Upper lobe of right lung (tissue), 1 donor: ENCODE measurements at places on chromosomes 5 and 9. TPM values are rescaled to one million over a fixed set of nuclear protein-coding genes. Genes with fewer than 3 reads are reported as not detected.

GRCh38 chr5:11642438-11642837, 261.8 kb downstream of the CTNND2 start:
- no peak for DNase-seq

DNA sequence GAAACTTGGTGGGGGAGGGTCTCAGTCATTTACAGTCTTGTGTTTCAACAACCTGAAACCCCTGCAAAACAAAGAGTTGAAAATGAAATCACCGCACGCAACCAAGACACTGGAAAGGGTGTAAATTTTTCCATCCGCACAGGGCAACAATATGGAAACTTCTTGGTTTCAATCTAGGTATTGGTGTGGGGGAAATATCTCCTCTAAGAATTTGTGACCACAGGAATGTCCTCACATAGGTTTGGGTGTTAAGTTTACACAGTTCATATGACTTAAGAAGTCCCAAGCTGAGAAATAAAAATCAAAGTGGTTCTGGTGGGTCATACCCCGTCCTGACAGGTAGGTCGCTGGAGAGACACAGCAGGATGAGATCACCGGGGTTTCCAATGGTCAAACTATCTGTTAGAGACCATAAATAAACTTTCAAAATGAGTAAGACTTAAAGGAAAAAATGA, 51.9 kb upstream of the PIP5K1B start:
- no peak for DNase-seq

GRCh38 chr9:107999011-107999410, 509.4 kb upstream of the KLF4 start:
- DNase-seq, result no peak

GRCh38 chr9:111095441-111095840, 57.2 kb upstream of the LPAR1 start:
- DNase-seq, result no peak

DNA sequence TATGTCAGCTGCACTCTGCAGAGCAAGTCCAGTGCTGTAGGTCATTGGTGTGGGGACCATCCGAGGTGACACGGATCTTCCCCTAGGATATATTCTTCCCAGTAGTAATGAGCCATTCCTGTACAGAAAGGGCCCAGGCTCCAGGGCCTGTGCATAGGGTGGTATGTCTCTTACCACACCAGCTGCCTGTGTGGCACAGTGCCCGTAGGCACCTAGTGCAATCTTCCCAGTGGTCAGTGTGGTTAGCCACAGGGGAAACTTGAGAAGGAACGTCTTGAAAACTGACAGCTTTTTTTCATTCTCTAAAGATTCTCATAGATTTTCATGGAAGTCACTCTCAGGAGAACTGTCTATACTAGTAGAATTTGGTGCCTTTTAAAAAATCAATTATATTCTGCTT, 39.8 kb downstream of the CYSTM1 start:
- DNase-seq, result peak; percentile 69

GRCh38 chr5:400282-401145, 42.5 kb upstream of the EXOC3 start:
- no peak for DNase-seq

DNA sequence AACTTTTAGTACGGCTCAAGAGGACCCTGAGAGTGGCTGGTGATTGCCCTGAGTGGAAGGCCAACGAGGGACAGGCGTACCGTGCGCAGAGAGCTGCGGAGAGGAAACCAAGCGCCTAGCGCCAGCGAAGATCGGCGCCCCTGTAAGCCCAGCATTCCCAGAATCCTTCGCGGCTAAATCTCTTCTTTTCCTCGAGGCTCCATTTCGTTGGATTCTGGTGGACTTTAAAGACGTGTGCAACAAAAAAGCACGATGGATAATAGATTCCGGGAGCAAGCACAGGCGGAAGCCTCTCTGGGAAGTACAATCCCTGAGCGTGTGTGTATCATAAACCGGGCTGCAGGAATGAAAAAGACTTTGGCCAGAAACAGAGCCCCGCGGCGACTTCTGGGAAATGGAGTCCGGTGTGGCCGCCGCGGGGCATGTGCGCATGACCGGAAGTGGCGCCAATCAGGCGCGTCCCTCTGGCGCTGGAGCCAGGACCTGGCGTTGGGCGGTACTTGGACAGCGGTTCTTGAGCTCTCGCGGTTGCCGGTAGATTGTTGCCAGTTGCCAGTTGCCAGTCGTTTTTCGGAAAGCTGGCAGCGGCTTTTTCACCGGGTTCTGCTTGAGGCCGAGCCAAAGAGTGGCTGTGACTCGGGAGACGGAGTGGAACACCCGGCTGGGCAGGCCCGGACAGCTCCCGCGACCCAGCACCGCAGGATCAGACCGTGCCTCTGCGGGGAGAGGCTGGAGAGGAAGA, at the start of gene ZNF79:
ZNF79 (plus strand) TSS at position 449 of the 742 bp plus-strand sequence. CDS start 406 bp downstream, outside the sequence.
- DNase-seq, result peak; percentile 97

DNA sequence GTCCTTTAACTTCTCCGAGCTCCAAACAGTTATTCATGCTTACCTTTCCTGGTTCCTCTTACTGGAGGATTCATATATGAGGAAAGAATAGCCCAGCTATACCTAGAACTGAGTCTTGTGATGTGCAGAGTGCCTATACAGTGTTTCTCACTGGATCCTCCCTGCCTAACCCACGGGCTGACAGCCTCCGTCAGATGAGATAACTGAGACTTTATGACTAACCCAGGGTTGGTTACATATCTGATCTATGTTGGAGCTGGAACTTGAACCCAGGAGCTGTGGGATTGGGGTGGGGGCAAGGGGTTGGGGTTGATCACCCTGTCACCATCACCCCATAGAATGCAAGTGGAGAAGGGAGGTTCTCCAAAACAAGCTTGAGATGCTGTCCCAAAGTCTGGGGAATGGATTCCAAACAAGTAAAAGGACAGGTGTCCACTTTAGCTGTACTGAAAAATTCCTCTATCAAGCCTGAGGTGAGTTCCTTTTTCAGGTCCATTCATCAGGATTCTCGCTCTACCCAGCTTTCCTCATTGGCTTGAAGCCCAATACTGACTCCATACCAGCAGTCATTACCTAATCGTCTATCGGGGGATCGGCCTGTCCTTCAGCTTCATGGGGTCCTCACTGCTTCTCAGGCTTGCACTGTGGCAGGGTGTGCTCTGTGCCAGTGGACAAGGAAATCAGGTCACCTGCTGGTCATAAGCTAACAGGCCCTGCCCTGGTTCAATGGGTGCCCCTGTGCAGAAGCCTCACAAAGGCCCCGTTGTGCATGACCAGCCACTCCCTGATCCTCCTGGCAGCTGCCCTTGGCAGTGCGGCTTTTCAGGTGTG, 100.6 kb downstream of the ARHGAP26 start:
- DNase-seq, result no peak

DNA sequence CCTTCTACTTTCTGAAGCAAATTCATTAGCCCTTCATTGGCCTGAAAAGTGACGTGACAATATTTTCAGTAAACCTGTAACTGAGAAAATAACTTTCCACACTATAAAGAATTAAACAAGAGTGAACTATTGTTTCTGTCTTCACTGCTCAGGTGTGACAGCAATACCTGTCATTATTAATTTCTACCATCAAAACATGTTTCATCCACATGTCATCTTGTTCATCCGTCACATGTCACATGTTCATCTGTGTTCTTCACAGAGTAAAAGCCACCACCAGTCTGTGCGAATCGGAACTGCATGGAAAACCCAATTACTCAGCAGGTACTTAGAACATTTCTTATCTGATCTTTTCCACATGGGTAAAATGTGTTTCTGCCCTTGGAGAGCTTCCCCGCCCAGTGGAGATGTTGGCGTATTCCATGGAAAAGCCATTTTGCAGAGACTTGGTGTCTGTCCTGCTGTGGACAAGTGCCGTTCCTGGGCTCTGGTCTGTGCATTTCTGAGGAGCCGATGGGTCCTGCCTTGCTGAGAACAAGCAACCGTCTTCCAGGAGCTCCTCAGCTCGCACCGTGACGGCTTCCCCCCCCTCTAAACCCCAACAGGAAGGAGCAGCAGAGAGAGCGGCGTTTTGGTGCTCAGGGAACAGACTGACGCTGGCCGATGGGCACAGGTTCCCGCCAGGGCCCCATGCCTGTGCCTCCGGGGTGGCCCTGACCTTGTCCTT, 10.6 kb upstream of the EXOC3 start:
- peak; percentile 48 for DNase-seq

DNA sequence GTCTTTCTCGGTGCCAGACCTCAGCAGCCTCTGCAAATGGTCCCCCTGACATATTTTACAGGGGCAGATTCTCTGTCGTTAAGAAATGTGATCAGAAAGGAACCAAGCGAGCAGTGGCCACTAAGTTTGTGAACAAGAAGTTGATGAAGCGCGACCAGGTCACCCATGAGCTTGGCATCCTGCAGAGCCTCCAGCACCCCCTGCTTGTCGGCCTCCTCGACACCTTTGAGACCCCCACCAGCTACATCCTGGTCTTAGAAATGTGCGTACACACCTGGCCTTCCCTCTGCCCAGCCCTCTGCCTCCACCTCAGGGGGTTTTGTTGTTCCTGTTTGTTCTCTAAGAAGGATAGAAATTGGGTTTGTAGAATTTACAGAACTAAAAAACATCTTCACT, 77.3 kb upstream of the OTULINL start:
- DNase-seq, result no peak

GRCh38 chr9:70995511-70995910, 125.9 kb downstream of the TRPM3 start:
- DNase-seq, result no peak

DNA sequence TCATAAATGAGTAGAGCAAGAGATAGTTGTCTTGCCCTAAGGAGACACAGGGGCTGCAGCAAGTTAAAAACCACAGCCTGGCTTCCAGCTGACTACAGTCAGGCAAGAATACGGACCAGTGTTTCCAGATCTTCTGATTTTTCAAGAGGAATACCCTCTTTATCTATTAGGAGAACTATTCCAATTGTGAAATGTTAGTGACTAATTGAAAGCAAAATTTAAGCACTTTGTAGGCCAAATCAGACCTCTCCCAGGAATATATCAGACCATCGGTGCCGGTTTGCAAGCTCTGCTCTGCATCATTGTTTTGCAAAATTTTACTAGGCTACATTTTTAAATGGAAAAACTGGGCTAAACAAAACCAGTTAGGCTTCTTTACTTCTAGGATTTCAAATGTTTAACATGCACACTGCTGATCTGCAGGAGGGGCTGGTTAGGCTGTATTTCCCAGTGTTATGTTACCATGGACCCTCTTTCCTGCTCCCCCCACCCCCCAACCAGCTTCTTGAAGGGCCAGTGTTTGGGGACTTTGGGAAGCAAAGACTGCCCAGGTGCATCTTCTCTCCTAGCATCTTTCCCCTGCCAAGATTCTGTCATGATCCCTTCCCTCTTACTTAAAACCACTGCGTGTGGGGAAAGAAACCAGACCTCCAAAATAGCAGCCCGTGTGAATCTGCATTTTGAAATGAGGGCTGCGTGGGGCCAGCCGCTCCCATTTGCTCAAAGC, 1.1 kb upstream of the ARSI start:
- no peak for DNase-seq

DNA sequence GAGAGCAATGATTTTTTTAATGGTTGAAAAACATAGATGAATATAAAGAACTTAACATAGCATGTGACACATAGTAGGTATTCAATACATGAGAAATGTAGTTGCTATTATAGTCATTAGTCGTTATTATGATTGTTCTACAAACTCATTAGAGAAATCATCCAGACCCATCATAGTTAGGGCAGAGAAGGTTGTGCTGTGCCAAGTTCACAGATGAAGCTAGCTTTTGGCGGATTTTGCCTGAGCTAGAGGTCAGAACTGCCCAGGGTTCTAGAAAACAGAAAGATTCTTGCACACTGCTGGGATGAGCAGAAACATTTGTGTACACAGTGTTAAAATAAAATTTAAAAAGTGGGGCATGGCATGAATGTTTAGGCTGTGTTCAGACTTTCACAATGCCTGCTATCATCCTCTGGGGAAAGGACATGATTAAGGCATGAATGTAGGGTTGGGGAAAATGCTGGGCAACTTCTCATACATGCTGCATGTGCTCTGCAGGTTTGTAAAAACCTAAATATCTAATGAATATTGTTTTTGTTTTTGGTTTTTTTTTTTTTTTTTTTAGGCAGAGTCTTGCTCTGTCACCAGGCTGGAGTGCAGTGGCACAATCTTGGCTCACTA, 33.3 kb upstream of the RAD23B start:
- DNase-seq, result no peak

DNA sequence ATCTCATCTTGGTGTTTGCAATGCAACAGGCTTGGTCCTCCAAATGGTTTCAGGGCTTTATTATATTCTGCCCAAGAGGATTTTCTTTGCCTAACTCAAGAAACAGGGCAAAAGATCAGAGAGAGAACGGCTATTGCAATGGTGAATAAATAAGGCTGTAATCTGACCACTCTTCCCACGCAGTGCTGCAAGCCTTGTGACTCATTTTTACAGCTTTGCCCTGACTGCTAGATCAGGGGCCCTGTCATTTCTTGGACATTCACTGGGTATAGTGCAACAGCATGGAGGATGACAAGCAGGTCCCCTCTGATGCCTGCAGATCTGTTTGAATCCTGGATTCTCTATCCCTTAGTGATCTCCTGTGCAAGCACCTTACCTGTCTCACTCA, 459.1 kb downstream of the EBF1 start:
- DNase-seq, result no peak

DNA sequence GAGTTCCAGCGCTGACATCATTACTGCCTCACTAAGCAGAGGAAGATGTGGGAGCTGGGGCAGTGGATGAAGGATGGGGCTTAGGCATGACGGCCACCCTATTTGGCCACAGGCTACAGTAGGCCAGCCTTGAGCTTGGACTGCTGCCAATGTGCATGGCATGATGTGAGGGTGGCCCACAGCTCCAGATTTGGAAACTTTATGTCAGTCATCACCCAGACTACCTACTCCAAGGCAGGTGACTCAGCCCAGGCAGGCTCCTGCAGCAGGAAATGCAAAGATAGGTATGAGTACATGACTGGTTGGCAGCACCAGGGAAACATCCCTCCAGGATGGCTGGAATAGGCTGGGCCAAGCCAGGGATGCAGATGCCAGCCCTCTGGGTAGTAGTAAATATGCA, 303.6 kb downstream of the SPOCK1 start:
- DNase-seq, result no peak

DNA sequence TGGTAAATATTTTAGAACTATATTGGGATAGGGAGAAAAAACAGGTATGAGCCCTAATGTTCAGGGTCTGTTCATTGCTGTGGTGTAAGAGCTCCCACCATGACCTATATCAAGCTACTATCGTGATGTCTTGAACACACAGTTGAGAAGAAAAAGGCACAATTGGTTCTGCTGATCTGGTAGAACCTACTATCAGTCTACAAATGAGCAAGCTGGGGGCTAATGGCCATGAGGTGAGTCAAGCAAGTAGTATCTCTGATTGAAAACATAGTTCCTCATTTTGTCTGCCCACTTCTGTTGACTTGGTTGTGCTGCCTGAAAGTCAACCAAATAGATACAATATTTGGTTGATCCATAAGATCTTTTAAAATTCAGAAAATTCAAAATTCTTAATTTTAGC, 1026.3 kb downstream of the CDH12 start:
- DNase-seq, result no peak

DNA sequence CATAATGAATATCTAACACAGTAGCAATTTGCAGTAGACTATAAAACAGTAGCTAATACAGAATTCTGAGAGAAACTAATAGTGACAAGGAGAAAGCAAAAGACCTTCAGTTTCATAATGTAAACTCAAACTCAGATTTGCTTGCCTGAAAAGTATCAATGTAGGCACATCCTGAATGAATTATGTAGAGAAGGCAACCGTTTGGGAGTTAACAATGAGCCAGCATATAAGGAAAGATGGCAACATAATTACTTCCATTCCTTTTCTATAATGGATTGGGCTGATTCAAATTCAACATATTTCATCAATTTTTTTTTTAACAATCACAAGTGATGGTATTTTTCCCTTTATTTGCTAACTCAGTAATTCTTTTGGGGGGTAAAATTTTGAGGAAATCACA, 261.6 kb downstream of the SEMA5A start:
- no peak for DNase-seq

FRMPD1 gene
- total RNA-seq, result not detected

IGIP gene
- 17.3 TPM for total RNA-seq

WASHC1 gene
- 21.7 TPM for total RNA-seq

SELENOP gene
- 884 TPM for total RNA-seq

CSF2 gene
- total RNA-seq, result 7.1 TPM
